ENCODE measurements at places on chromosomes 4 and X.

DNA sequence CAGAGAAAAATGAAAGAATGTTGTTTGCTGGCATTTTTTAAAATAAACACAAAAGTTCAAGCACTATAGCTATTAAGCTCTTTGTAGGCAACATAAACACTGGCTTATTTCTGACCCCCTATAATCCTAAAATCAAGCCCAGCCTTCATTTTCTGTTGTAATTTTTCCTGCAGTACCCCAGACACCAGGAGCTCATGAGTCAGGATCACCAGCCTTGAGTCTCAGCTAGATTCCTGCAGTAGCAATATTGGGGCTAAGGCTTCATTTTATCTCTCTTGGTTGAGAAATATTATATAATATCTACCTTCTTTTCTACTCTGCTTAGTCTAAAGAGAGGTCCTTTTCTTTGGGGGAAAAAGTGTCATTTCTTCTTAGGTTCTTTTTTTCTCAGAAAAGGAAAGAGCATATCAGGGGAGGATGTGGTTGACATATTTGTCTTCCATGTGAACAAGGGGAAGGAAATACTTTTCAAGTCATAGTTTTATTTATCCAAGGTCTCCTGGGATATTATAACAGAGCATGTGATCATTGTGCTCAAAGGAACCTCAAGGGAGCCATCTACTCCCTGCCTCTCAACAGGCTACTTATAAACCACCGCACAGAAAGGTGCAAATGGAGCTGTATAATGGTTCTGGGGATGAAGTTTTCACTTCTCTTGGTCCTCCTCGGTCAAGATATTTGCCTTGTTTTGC lies 678.3 kb upstream of the NR3C2 start:
- DNase-seq, result no peak

GRCh38 chr4:8108991-8109390 lies 49.6 kb downstream of the ABLIM2 start:
- DNase-seq, result no peak

DNA sequence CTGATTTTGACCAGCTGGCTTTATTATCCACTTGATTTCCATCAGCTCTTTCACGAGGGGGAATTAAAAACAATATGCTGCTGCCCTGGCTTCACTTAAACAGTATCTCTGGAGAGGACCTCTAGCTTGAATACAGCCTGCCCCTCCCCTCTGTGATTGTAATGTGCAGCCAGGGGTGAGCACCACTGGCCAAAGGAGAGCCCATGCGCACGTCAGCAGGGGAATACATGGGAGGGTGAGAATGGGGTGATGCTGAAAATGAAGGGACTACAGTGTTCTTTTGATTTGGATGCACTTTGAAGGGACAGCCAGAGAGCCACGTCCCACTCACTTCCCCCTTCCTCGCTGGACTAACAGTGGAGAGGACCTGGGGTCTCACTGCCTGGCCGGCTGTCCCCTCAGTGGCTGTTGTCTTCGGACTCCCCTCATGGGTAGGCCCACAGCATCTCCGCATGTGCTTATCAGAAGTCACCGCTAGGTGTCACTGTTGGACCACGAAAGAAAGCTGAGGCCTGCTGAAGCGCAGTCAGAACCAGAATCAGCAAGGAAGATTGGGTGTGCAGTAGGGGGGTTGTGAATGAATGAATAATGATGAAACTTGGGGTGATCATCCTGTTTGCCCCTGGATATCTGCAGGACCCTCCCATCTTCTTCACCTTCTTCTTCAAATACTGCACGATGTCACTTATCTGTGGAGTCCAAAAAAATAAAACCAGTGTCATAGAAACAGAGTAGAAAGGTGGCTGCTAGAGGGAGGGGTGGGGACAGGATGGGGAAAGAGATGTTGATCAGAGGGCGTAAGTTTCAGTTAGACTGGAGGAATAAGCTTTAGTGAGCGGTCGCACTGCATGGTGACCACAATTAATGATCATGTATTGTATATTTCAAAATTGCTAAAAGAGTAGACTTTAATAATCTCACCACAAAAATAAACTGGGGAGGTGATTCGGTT lies 32.8 kb downstream of the CLCN4 start:
- DNase-seq, result peak; percentile 73

DNA sequence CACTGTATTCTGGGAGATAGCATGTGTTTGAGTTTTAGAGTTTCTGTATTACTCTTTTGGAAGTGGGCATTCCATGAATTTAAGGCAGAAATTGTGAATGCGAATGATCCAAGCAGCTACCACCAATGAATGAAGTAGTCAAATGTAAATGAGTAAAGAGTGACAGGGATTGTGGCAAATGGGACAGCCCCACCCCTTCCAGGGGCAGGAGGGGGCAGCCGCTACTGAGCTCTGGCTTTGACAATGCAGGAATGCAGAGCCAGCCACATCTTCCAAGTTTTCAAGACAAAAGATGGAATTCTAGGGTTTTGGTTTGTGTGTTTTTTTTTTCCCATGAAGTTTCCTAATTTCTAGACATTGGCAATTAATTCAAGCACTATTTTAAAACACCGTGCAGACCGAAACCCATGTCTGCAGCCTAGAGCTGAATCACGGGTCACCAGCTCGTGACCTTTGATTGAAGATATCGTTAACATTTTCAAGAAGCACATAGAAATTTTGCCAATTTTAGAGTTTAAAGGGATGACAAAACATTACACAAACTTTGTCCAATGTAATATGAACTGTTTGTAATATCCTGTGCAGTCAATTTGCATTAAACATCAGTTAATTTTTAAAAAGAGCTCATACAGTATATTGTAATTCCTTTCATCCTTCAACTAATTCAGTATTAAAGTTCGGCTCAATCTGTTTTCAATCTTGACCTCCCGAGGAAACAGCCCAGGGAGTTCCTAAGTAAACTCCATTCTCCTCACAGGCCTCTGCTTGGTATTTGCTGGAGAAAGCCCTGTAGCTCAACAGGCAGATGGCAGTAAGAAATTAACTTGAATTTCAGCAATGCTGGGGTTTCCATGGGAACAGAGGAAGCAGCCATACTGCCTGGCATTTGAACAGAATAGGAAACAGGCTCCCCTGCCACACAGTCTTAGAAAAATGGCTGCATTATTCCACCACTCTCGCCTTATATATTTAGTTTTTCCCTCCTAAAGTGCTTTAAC lies 83.4 kb downstream of the UCHL1 start:
- peak; percentile 92 for DNase-seq

DNA sequence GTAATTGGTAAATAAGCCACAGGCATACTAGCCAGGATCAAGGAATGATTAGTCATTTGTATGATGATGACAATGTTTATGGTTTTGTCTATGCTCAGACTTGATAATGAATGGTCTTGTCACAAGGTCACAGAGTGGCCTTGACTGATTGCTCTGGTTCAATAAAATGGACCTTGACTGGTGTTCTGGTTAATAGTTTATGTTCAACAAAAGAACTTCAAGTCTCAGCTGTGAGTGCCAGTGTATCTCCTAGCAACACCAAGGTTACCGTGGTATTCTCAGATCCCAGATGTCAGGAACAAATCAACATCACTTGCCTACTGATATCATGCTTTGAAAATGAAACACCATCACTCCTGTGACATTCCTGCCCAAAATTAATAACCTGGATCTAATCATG lies 16.3 kb upstream of the LRAT start:
- no peak for DNase-seq

GRCh38 chrX:40685362-40685918 lies 38.1 kb upstream of the CXorf38 start:
- DNase-seq, result no peak

- no peak for DNase-seq
Measured at GRCh38 chr4:145756244-145756643, 76.3 kb downstream of the C4orf51 start.

- DNase-seq, result no peak
Measured at GRCh38 chr4:150280081-150280895, 202.0 kb downstream of the DCLK2 start.

- DNase-seq, result no peak
Measured at GRCh38 chrX:63958134-63958865, 173.3 kb upstream of the ARHGEF9 start.

GRCh38 chr4:123233136-123233768 lies 163.3 kb upstream of the SPRY1 start:
- no peak for DNase-seq

- no peak for DNase-seq
Measured at GRCh38 chrX:133523081-133523487, 107.8 kb upstream of the GPC4 start.

DNA sequence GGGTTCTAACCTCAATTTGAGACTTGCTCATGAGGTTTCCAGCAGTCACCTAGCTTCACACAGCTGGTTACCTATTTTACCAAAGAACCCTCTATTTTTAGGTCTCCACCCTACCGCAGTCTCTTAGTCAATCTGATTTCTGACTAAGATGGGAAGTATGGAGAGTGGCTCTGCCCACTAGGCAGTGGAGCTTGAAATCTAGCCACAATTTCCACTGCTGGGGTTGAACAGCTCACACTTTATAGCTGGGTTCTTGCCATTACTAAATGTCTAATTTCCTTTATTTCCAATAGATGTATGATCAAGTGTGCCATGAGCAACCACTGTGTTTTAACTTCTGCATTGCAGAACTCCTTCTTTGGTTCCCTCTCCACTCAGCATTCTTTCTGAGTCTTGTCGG lies 43.1 kb downstream of the GASK1B start:
- no peak for DNase-seq

Measured in globus pallidus (tissue), 1 donor.